ENCODE measurements at places on chromosomes 5 and 9. TPM values are rescaled to one million over a fixed set of nuclear protein-coding genes. Genes with fewer than 3 reads are reported as not detected.

- DNase-seq: no peak
These were observed 135.1 kb downstream of the CSNK1G3 start for GRCh38 chr5:123647066-123647465.

DNA sequence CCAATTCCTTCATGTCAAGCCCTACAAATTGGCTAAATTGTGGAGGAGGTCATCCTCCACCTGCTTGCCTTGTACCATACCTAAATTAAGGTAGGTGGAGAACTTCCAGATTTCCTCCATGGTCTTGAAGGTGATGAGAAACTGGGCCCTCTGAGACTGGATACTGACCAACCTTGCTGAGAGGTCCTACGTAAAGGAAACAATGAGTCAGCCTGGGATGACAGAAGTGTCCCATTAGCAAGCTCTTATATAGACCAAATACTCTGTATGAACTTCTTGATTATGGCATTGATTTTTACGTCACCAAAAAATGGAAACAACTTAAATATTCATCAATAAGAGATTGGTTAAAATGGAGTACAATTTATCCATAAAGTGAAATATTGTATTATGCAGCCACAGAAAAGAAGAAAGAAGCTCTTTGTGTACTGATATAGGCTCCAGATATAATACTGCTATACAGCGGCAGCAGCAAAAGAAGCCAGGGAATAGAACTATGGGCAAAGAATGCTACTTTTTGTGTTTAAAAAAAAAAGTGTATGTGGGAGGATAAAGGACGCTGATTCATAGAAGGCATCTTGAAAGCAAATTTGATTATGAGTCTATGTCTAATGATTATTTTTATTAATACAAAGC is 18.3 kb downstream of the SH3TC2 start:
- DNase-seq: peak; percentile 68

GRCh38 chr9:122168356-122168755 is 8.6 kb downstream of the MORN5 start:
- peak; percentile 41 for DNase-seq

- DNase-seq: peak; percentile 69
These were observed 1050.2 kb downstream of the CDH12 start for GRCh38 chr5:21802869-21803490.

GRCh38 chr9:23858234-23858633 is 32.2 kb upstream of the ELAVL2 start:
- DNase-seq: no peak

GRCh38 chr5:167358868-167359492 is 932.5 kb upstream of the WWC1 start:
- no peak for DNase-seq

GRCh38 chr9:135471791-135472640 is 7.6 kb upstream of the PPP1R26 start:
- DNase-seq: no peak

GRCh38 chr9:20353524-20353923 is 268.8 kb downstream of the MLLT3 start:
- DNase-seq: no peak

DNA sequence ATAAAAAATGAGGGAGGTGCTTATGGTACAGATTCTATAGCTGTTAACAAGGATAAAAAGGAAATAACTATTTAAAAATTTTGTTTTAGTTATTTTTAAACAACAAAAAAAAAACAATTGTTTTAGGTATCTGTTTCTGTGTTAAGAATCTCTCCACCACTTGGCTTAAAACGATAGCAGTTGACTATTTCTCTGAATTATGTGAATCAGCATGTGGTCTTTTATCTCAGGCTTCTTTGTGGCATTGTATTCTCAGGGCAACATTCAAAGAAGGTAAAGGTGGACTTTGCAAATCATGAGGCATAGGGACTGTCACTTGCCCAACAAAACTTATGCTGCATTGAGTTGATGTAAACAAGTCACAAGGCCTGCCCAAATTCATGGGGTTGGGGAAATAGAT is 55.2 kb downstream of the ERBIN start:
- DNase-seq: no peak

- DNase-seq: no peak
These were observed 103.2 kb upstream of the BASP1 start for GRCh38 chr5:17114233-17114632.

- DNase-seq: no peak
These were observed 6.9 kb upstream of the AKNA start for GRCh38 chr9:114394523-114395333.

DNA sequence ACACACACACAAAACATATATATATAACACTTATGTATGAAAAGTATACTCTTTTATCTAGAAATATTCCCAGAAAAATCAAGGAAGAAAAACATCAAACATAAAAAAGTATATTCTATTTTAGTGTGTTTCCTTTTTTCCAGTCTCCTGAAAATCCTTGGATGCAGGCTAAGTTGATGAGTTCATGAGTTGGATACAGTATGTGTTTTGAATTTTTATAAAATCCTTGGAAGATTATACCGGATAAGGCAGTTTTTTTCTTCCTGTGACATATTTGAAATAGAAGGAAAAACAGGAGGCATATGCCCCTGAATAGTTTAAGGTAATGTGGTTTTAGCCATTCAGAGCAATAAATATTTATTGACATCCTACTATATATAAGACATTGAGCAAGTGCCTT is 203.6 kb downstream of the SNX18 start:
- DNase-seq: no peak

DNA sequence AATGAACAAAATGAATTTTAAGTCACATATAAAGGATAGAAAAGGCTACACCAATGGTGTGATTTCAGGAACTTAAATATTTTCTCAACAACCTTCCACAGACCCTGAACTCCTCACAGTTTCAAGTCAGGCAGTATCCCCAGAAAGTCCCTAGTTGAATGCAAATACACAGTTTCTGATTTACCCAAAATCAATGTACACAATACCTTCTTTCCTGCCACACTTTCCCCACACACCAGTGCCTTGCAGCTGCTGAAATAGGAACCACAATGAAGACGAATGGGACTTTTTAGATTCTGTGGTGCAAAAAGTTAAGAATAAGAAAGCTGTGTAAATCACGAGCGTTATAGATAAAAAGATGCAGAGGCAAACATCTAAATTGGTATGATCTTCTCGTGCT is 552.4 kb upstream of the MEF2C start:
- no peak for DNase-seq

GRCh38 chr5:77486344-77486962 is 5.7 kb downstream of the WDR41 start:
- DNase-seq: no peak

DNA sequence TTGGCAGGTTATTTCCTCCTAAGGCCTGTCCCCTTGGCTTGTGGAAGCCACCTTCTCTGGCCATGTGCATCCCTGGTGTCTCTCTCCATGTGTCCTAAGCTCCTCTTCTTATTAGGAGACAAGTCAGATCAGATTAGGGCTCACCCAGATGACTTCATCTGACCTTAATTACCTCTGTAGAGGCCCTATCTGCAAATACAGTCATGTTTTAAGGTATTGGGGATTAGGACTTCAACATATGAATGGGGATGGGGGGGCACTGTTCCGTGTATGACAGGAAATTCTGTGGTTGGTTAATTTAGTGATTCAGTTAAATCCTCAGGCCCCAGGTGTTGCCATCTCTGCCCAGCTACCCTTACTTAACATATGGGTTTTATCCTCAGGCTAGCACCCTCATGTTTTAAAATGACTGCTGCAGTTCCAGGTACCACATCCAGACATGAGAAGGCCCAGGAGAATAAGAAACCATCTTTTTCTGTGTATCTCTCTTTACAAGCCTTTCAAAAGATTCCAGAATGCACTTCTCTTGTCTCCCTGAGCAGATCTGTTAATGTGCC is 51.9 kb upstream of the RAI14 start:
- no peak for DNase-seq

- no peak for DNase-seq
These were observed 77.8 kb downstream of the SLC38A9 start for GRCh38 chr5:55634209-55634805.

- peak; percentile 43 for DNase-seq
These were observed 396.7 kb downstream of the MRPS30 start for GRCh38 chr5:45205403-45205961.

DNA sequence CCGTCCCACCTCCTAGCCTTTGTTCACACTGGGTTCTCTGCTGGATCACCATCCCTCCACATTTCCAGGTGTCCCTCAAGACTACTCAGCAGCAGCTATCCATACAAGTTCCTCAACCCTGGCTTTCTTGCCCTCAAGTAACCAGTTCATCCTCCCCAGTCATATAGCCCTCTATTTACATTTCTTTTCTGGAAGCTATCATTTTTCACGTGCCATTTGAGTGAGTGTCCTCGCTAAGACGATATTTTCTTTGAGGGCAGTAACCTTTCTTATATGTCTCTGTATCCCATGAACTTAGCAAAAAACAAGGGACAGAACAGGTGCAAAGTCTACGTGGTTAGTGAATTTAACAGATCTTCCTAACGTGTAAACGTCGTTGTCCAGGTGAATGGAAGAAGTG is 29.6 kb upstream of the KCNMB1 start:
- DNase-seq: no peak

DNA sequence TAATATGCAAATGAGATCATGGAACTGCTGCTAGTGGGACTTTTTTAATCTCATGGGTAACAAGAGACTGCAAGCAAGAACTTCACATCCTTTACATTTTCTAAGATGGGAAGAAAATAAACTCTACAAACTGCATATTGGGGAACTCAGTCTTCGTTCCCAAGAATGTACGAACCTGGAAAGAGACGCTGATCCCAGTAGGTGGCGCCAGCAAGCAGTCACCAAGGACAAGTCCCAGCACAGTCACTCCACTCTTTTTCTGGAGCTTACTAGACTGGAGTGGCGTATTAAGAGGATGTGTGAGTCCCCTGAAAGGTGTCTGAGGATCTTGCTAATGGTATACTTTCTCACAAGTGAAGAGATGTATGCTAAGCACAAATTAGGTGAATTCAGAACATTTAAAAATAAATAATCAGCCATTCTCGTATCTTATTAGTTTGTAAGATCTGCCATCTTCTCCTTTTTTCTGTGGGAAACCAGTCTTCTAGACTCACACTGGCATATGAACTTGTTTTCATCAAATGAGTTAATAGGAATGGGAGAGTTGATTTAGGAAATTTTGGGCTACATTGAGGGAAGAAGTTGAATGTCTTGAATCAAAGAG is 16.0 kb upstream of the PUM3 start:
- DNase-seq: peak; percentile 68

GRCh38 chr5:59051951-59052350 is 469.1 kb downstream of the RAB3C start:
- DNase-seq: no peak

DNA sequence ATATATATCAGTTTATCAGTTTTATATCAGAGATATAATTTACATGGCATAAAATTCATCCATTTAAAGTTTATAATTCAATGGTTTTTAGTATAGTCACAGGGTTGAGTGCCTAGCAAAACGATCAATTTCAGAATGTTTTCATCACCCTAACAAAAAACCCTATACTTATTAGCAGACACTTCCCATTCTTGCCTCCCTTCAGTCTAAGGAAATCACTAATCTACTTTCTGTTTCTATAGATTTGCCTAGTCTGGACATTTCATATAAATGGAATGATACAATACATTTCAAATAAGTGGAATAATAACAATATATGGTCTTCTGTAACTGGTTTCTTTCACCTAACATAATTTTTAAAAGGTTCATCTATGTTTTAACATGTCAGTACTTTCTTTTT is 9.6 kb upstream of the LNPEP start:
- DNase-seq: no peak

- no peak for DNase-seq
These were observed 262.8 kb downstream of the NR3C1 start for GRCh38 chr5:143140492-143141203.

DNA sequence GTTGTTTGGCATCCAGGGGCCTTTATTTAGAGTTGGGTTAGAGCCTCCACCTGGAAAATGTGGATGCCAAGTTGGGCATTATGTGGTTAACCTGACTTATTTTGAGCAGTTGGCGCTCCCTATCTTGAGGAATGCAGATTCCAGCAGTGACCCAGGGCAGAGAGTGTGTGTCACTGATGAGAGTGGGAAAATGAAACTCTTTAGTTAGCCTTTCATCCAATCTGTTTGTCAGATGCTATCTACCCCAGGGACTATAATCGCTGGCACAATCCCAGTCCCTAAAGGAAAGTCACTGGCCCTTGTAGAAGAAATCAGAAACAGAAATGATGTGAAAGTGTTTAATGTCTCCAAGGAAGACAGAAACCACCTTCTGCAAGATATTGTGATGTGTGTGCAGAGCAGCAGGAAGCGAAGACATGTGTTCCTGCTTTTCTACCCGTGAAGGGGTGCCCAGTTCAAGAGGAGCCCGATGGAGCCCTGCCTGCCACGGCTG is 10.2 kb upstream of the STING1 start:
- DNase-seq: no peak

GRCh38 chr5:31455172-31455571 is 76.7 kb downstream of the DROSHA start:
- no peak for DNase-seq

- no peak for DNase-seq
These were observed 94.2 kb upstream of the PRRC1 start for GRCh38 chr5:127423173-127423798.

GRCh38 chr5:74579215-74579614 is 61.3 kb downstream of the ENC1 start:
- DNase-seq: no peak

DNA sequence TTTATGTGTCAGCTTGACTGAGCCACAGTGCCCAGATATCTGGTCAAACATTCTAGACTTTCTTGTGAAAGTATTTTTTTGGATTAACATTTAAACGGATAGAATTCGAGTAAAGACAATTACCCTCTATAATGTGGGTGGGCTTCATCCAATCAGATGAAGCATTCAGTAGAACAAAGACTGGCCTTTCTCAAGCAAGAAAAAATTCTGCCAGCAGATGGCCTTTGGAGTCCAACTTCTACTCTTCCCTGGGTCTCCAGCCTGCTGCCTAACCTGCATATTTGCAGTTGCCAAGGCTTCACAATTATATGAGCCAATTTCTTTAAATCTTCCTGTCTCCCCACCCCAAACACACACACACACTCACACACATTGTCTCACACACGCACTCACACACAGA is 86.4 kb downstream of the MED10 start:
- peak; percentile 80 for DNase-seq

The TMEM252 gene
- total RNA-seq: not detected

The EXD3 gene
- total RNA-seq: 1.4 TPM

The GLE1 gene
- 43.3 TPM for total RNA-seq

The BRINP1 gene
- total RNA-seq: 0.13 TPM

The DEPDC1B gene
- 21.5 TPM for total RNA-seq

The FIBCD1 gene
- total RNA-seq: 0.26 TPM

The CDC25C gene
- total RNA-seq: 9.0 TPM

The HRCT1 gene
- not detected for total RNA-seq

Measured in SK-MEL-5 (cell line).